ENCODE measurements at places on chromosomes 6 and 20.

DNA sequence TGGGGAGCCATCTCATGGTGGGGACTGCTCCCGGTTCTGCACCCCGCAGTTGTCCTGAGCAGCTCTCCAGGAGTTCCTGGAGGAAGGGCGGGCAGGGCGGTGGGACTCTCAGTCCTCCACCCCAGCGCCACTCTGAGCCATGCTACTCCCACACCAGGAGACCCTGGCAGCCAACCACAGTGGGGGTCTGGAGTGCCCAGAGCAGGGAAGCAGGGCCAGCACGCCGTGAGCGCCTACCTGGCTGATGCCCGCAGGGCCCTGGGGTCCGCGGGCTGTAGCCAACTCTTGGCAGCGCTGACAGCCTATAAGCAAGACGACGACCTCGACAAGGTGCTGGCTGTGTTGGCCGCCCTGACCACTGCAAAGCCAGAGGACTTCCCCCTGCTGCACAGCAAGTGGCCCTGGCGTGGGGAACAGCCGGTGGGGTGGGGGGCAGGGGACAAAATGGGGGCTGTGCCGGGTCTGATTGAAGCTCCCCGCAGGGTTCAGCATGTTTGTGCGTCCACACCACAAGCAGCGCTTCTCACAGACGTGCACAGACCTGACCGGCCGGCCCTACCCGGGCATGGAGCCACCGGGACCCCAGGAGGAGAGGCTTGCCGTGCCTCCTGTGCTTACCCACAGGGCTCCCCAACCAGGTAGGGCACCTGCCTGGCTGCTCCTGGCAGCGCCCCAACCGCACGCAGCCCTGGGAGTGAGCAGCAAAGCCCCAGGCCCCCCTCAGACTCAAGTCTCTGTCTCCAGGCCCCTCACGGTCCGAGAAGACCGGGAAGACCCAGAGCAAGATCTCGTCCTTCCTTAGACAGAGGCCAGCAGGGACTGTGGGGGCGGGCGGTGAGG is 1.6 kb upstream of the TNFRSF6B start:
- H3K36me3 ChIP-seq = peaks cover 8% of the 10 kb centered on the region
- no peak overlapping the region for H3K4me3 ChIP-seq
- no peak overlapping the region for H3K27ac ChIP-seq

DNA sequence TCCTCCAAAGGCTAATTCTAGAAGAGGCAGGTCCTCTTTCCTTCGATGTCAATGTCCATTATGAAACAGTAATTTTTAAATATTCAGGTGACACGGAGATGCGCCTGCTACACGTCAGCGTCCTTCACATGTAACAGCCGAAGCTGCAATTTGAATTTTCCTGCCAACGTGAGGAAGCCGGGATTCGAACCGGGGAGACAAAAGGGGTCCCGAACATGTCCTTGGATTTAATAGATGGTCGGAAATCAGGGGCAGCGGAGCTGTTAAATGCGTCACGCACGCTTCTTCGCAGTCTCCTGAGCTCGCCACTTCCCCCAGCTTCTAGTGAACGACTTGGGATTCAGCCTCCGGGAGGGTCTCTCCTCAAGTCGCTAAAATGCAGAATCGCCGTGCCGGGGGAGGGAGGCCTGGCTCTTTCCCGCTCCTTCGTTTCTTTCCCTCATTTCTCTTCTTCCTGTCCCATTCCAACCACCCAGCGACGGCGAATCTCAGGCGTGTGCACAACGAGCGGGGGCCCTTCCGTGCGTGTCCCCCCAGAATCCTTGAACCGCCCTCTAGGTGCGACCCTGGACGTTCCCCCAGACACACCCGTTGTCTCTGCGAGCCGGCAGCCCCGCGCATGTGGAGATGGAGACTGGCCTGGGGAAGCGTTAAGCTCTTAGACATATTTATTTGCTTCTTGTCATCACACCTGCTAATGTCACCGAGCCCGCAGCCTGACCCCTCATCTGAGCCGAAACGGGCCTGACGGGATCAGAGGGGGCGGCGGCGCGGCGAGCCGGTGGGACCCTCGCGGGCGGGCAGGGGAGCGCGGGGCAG is 1.3 kb upstream of the FOXC1 start:
- no peak overlapping the region for H3K4me3 ChIP-seq
- DNase-seq = no peak
- no peaks in the 10 kb centered on the region for H3K36me3 ChIP-seq
- no peak overlapping the region for H3K27ac ChIP-seq
- H3K27me3 ChIP-seq = peaks cover 76% of the 10 kb centered on the region

DNA sequence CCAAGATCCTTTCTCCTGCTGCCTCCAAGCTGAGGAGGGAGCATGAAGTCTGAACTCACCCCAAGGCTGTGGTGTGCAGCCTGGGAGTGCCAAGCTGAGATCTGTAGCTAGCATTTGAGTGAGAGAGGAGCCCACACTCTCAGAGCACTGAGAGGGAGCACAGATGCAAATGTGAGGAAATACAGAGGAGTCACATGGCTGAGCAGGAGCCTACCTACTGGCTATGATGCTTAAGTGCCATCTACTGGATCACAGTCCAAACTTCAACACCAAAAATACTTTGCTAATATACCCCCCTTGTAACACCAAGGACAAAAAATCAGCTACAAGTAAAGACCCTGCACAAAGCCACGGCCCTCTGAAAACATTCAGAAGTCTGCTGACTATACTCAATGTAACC is 94.4 kb upstream of the IMPG1 start:
- H3K4me1 ChIP-seq = no peaks in the 10 kb centered on the region
- H3K36me3 ChIP-seq = no peaks in the 10 kb centered on the region
- H3K27ac ChIP-seq = no peak overlapping the region
- no peak overlapping the region for H3K4me3 ChIP-seq

DNA sequence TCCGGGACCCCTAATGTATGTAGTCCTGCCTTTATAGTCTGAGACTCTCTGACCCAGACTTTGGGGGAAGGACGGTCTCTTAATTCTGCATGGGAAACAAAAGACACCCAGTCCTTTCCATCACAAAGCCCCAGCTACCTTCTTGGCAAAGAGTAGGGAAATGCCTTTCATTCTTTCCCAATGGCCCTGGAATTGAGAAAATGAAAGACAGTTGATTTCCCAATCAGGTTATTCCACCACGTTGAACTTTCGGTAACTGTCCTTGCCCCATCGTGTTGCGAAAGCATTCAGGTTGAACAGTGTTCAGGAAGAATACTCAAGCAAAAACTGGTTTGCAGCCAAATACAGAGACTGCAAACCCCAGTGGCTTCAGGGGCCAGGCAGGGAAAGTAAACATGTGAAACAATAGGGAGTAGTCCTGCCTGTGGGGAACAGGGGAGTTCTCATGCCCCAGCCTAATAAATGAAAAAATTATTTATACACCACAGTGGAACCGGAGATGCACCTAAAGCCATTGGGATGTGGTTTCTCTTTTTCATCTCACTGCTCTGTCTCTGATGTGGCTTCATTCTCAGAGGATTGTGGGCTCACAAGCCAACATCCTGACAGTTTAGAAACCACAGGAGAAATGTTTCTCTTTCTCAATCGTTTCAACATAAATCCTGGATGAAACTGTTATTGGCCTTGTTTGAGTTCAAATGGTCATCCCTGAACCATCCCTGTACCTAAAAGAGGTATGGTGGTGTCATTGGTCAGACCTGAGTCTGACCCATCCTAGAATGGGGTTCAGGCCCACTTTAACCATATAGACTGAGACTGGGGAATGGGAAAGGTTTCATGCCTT is 44.2 kb upstream of the SLC9A8 start:
- no peaks in the 10 kb centered on the region for H3K36me3 ChIP-seq
- no peak overlapping the region for H3K27ac ChIP-seq
- H3K4me1 ChIP-seq = peaks cover 21% of the 10 kb centered on the region
- peak; percentile 15 for DNase-seq
- no peak overlapping the region for H3K4me3 ChIP-seq
- peaks cover 19% of the 10 kb centered on the region for H3K27me3 ChIP-seq

- H3K4me1 ChIP-seq = no peaks in the 10 kb centered on the region
- no peak overlapping the region for H3K4me3 ChIP-seq
- H3K27ac ChIP-seq = no peak overlapping the region
- no peak for DNase-seq
- no peaks in the 10 kb centered on the region for H3K27me3 ChIP-seq
- no peaks in the 10 kb centered on the region for H3K36me3 ChIP-seq
These were observed 26.1 kb downstream of the SH3BGRL2 start for GRCh38 chr6:79657238-79657637.

DNA sequence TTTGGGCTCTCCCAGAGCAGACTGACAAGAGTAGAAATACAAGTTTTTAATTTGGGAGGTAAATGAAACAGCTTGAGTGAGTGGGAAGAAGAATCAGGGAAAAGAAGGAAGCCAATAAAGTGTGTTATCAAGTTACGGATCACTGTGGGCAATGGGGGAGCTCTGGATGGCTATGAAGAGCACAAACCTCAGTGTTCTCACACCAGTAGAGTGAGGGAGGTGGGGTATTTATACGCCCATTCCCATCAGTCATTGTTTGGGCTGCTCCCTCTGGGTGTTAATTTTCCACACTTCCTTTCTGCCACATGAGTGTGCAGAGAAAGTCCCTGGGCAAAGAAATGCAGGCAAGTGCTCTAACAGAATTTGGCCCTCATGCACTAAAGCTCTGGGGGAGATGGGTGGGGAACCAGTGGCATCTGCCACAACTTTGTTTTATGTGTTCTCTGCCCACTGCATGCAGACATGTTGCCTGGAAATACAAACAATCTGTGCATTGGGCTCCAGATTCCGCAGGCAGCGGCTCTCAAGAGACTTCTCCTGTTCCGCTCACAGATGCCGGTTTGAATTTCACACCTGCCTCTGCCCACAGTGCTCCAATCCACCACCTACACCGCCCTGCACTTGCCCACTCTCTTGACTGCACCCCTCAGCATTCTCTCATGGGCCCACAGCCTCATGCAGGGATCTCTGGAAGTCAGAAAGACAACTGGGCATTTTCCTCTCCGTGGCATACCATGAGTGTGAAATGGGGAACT is 211.1 kb upstream of the RNF24 start:
- no peak for DNase-seq
- no peaks in the 10 kb centered on the region for H3K36me3 ChIP-seq
- peaks cover 9% of the 10 kb centered on the region for H3K27me3 ChIP-seq
- no peak overlapping the region for H3K4me3 ChIP-seq

DNA sequence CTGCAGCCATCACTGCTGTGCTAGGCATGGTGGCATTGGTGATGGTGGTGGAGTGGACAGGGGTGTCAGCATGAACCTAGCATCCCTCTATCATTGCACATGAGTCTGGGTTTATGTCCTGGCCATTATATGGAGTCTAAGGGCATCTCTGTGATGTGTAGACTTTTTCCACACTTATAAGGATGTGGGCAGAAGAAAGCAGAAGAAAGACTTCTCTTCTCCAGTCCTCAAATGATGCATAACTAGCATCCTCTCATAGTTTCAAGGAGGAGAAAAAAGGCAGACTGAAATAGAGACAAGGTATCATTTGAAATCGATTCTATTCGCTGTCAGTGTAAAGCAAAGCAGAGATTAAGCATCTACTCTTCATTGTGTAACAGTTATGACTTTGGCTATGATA is 140.0 kb upstream of the ATXN1 start:
- no peak overlapping the region for H3K27ac ChIP-seq
- H3K4me3 ChIP-seq = no peak overlapping the region
- H3K27me3 ChIP-seq = no peaks in the 10 kb centered on the region
- H3K4me1 ChIP-seq = no peaks in the 10 kb centered on the region
- DNase-seq = no peak
- H3K36me3 ChIP-seq = no peaks in the 10 kb centered on the region

DNA sequence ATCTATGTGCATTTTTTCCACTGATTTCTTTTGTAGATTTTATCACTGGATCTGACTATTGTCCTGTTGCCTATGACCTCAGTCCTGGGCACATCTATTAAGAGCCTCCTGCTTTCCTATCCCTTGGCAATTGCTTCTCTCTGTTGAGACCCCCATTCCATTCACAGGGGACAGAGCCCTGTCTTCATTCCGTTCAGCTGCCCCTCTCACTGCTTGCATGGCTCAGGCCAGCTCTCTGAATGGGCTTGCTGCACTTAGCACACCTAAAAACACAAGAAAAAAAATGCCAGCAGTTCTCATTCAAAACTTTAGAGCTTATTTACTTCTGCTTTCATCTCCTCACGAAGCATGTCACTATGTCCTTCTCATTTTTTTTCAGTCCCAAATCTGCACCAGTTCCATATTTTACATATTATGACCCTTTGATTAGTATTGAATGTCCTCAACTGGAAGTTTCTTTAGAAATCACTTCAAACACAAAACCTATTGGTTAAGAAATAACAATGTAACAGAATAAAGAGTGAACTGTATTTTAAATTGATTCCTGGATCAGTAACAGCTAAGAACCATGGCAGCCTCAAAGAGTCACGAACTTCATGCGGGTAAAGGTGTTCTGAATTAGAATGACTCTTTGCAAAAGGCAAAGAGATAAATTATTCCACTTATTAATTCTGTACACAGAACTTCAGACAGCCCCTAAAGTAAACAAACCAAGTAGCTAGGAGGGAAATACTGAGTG is 616.5 kb downstream of the C6orf118 start:
- no peak overlapping the region for H3K4me3 ChIP-seq
- no peaks in the 10 kb centered on the region for H3K4me1 ChIP-seq
- H3K36me3 ChIP-seq = no peaks in the 10 kb centered on the region
- no peaks in the 10 kb centered on the region for H3K27me3 ChIP-seq

DNA sequence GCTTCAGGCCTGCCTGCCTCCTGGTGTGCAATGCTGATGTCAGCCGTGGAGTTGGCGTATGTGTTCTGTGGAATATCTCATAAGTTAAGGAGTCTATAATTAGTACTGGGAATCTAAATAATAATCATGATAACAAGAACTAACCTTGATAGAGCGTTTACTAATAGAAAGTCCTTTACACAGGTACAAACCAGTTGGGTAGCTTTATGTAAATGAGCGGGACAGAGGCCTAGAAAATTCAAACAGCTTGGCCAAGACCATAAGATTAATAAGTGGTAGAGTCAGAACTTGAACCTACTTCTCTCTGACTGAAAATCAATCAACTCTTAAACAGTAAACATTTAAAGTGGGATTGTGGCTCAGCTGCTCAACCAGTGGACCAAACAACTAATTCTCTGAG is 570.9 kb upstream of the AGPAT4 start:
- no peak overlapping the region for H3K4me3 ChIP-seq
- H3K4me1 ChIP-seq = no peaks in the 10 kb centered on the region
- no peaks in the 10 kb centered on the region for H3K27me3 ChIP-seq

DNA sequence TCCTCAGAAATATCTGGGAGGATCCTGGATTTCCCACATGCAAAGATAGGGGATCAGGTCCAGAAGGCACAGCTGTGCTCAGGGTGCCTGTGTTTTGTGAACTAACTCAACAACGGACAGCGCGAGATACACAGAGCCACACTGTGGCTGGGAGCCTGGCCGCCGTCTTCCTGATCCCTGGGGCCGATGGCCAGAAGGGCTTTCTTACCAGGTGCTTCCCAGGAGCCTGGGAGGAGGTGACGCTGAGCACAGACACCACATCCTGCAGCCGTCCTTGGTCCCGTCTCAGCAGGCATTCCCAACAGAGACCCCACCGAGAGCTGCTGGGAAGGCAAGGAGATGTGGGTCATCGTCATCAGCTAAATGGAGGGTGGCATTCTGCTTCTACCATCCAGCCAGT is 144.6 kb upstream of the AFDN start:
- DNase-seq = no peak
- peaks cover 18% of the 10 kb centered on the region for H3K27me3 ChIP-seq
- H3K27ac ChIP-seq = no peak overlapping the region
- H3K4me1 ChIP-seq = no peaks in the 10 kb centered on the region
- H3K4me3 ChIP-seq = no peak overlapping the region
- H3K36me3 ChIP-seq = no peaks in the 10 kb centered on the region

Measured in effector memory CD4-positive, alpha-beta T cell (primary cell).